Naive thymus-derived CD4-positive, alpha-beta T cell (primary cell): ENCODE measurements at places on chromosomes 2 and 18.

DNA sequence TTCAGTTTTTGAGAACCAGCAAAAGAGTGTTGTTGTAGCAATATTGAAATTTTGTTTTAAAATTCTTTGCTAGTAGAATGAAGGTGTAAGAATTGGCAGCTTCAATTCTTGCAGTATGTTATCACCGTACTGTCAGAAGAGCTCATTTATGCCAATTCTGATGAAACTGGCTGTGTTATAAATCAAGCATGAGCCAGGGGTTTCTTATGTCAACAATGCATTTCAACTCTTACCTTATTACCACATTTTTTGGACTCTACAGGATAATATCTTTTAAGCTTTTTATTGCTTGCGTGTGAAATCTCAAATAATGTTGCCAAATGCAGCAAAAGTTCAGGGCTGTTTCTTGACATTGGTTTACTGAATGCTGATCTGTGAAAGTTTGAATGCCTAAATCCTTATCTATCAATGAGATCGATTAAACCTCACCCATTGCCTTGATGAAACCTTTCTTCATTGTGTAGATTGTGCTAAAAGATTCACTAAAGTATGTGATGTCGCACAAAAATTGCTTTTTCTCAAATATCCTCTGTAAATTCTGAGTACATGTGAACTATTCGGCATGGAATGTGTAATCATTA, 1389.3 kb upstream of the ZEB2 start:
- DNase-seq, result no peak

DNA sequence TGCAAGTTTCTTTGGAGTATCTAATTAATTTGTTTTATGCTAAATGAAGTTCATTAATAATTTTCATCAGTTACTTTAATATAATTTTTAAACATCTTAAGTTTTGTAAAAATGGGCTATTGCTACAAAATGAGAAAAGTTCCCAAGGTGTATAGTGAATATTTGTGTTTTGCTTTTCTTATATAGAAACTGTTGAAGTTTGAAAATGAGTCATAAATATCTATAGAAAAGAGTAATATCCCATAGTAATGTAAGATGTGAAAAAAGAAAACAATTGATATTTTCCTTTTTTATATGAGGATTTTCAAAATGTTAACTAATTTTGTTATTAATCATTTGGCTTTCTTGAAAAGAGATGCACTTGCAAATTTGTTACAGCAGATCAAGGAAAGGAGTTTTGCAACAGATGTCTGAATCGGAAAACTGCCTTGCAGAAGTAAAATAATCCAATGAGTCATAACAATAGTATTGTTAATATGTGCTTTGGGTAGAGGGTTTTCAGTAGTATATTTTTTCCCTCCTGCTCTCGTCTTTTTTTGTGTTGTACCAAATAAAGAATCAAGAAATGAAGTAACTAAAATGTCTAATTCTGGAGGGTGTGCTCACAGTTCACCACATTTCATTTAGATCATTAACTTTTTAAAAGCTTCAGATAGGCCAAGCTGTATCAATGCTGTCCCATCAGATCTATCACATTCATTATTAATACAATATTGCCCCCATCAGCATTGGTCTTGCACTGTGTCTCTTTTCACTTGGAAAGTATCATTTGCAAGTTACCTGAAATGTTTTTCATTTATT, 15.5 kb downstream of the DUSP19 start:
- peak; percentile 15 for DNase-seq

- DNase-seq, result no peak
Observed at GRCh38 chr18:37156330-37156942, 327.5 kb downstream of the KIAA1328 start.

DNA sequence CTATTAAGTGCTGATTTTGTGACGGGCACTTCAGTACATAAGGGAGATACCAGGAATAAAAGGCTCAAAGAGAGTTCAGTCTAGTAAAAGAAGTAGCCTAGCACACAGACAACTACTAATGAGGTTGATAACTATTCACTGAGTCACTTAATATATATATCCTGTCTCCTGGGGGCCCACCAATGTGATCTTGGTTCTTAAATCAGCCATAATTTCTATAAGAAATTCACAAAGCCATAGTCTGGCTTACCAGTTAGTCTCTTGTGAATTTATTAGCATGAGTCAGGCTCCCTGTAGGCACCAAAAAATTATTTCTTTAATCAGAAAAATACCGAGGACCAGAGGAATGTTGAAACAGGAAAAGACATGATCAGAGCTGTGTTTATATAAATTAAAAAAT, 10.4 kb downstream of the KCNE4 start:
- no peak for DNase-seq

- DNase-seq, result no peak
Observed at GRCh38 chr2:108390340-108390739, 12.6 kb downstream of the SULT1C4 start.

DNA sequence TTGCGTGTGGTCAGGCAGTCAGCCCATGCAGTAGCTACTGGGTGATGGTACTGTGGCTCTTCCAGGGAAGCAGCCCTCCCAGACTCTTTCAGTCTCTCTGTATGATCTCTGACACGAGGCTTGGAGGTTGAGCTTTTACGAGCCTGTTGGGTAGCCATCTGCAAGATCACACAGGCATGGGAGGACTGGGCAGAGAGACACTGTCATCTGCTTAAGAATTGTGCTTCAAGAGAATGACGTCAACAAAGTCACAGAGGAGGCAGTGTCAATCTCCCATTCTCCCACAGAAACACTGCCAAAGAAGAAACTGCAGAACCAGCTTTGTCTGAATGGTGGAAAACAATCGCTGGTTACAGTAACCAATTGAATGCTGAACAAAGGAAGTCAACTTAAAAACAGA, 78.4 kb upstream of the MC2R start:
- DNase-seq, result no peak
